ENCODE measurements at places on chromosomes 2 and 18. TPM values are rescaled to one million over a fixed set of nuclear protein-coding genes. Genes with fewer than 3 reads are reported as not detected.

The SERPINB4 gene
- 543 TPM for total RNA-seq

The ANKRD29 gene
- 10.8 TPM for total RNA-seq

The ANKRD39 gene
- 10.8 TPM for total RNA-seq

The SH3BP4 gene
- total RNA-seq: 16.5 TPM

DNA sequence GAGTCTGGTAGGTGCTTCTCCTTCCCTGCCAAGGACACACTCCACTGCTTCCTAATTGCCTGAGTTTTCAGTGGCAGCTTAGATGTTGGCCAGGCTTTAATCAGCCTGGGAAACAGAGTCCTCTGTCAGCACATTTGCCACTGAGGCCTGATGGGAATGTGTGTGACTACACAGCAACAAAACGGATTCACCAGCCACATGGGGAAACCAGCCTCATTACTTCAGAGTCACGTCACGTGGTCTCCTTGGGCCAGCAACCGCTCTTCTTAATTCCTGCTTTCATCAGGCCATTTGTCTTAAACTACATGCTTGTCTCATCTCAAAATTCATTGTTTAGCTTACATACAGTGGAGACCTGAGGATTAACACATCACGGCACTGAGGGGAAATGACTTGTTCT, 93.9 kb upstream of the LTBP1 start:
- DNase-seq: no peak

- no peak for DNase-seq
These were observed at the start of gene TMEM178A for GRCh38 chr2:39665811-39666490. Gene TMEM178A, plus strand, starts transcription at chr2:39665917. Its CDS starts 58 bp downstream, at chr2:39665975.

GRCh38 chr2:7517088-7517487, 599.9 kb downstream of the RNF144A start:
- no peak for DNase-seq

GRCh38 chr2:43075054-43075593, 151.3 kb downstream of the ZFP36L2 start:
- no peak for DNase-seq

- DNase-seq: no peak
These were observed 19.2 kb downstream of the SH3RF3 start for GRCh38 chr2:109148117-109148746.

DNA sequence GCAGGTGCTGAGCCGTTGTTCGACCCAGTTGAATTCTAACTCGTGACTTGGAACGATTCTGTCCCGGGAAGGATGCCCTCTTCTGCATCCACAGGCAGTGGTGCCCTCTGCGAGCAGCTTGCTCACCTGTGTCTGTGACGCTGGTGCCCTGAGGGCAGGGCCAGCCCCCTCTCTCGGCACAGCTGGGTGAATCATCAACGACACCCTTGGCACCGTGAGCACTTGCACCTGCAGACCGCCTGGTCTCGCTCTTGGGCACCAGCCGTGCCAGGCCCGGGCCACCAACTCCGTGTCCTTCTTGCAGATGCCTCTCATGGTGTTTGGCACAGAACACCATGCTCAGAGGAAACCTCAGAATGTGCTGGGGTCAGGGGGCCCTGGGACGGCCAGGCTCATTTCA, 75.0 kb downstream of the SLC66A2 start:
- DNase-seq: no peak

Measured in esophagus squamous epithelium (tissue), 5 donors.